Gastroesophageal sphincter (tissue), 4 donors: ENCODE measurements at places on chromosomes 5 and 9.

DNA sequence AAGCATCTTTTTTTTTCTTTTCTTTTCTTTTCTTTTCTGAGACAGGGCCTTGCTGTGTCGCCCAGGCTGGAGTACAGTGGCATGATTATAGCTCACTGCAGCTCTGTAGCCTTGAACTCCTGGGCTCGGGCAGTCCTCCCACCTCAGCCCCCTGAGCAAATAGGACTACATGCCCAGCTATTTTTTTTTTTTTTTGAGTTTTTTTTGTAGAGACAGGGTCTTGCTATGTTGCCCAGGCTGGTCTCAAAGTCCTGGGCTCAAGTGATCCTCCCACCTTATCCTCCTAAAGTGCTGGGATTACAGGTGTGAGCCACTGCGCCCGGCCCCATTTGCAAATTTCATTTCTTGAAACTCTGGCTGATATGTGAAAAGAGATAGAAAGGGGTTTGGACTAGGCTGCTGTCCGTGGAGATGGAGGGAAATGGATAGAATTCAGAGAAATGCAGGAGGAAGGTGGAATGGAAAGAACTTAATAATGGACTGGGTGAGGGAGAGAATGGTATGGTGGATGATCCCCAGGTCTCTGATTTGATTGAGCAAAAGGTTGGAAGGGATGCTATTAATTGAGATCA lies 32.9 kb downstream of the TNFAIP8 start:
- peak overlapping the region; percentile 69 for H3K27ac ChIP-seq
- no peaks in the 10 kb centered on the region for H3K27me3 ChIP-seq
- H3K36me3 ChIP-seq, result no peaks in the 10 kb centered on the region
- H3K4me1 ChIP-seq, result peaks cover 14% of the 10 kb centered on the region

GRCh38 chr5:33235304-33235703 lies 205.5 kb upstream of the TARS1 start:
- no peaks in the 10 kb centered on the region for H3K4me1 ChIP-seq
- H3K27ac ChIP-seq, result no peak overlapping the region
- no peaks in the 10 kb centered on the region for H3K36me3 ChIP-seq
- no peak for ATAC-seq

DNA sequence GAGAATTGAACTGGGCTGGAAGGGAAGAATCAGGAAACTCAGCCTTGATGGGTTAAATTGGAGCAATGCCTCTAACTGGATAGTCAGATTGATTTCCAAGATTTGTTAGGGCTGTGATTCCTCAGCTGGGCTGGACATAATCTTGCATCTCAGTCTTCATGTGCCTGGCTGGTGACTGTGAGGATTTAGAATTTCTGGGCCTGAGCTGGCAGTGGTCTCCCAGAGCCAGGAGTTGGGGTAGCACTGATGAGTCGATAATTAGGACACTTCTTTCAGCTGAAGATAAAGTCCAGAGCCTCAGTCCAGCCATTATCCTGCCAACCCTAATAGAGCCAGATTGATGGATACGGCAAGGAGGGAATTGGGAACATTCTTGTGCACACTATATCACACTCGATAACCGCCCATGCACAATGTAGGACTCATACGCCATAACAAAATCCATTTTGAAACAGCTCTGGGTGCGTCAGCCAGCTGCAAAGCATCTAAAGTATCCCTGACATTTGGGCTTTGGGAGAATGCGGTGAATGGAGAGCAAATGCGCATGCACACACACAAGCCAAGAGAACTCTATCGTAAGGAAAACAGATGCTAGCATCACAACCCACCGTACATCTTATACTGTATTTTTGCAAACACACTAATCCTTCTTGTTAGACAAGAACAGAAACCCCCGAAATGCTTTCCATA lies 405.1 kb upstream of the KLF4 start:
- H3K27ac ChIP-seq, result peak overlapping the region; percentile 72
- H3K27me3 ChIP-seq, result no peaks in the 10 kb centered on the region
- H3K4me1 ChIP-seq, result peaks cover 6% of the 10 kb centered on the region
- peak; percentile 89 for ATAC-seq
- H3K36me3 ChIP-seq, result no peaks in the 10 kb centered on the region

DNA sequence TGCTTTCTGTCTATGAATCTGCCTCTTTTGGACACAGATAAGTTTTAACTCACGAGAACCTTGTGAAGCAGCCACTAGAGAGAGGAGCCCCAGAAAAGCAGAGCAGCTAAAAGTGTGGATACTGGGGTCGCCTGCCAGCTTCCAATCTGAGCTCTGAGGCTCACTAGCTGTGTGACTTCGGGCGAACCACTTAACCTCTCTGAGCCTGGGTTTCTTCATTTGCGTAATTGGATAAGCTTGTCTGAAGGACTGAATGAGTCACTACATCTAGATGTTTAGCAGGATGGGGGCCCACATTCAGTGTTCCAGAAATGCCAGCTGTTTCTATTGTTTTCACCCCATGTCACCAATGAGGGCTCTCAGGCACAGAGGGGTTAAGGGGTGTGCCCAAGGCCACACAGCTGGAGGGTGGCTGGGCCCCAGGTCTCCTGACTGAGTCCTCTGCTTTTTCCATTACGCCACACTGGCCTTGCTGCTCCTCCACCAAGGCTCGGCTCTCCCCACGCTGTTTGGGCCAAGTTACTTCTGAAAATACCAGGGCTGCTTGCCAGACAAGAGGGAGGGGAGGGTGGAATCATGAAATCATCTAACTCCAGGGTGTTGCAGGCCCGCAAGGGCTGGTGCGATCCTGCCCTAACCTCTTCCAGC lies 36.2 kb downstream of the SH3PXD2B start:
- no peaks in the 10 kb centered on the region for H3K27me3 ChIP-seq
- ATAC-seq, result peak; percentile 89
- peak overlapping the region; percentile 92 for H3K27ac ChIP-seq
- no peak overlapping the region for H3K4me3 ChIP-seq

- H3K27me3 ChIP-seq, result peaks cover 28% of the 10 kb centered on the region
- no peaks in the 10 kb centered on the region for H3K36me3 ChIP-seq
- H3K27ac ChIP-seq, result no peak overlapping the region
- ATAC-seq, result no peak
- H3K4me1 ChIP-seq, result peaks cover 5% of the 10 kb centered on the region
These were observed 4.6 kb downstream of the SEMA6A start for GRCh38 chr5:116569999-116570398.

- H3K36me3 ChIP-seq, result no peaks in the 10 kb centered on the region
- peak within 1 kb of the TSS; percentile 73 for H3K27ac ChIP-seq
- no peak within 1 kb of the TSS for H3K4me3 ChIP-seq
- ATAC-seq, result peak; percentile 37
- H3K27me3 ChIP-seq, result no peaks in the 10 kb centered on the region
These were observed at the start of gene FYB1 for GRCh38 chr5:39219437-39219836. Gene FYB1 (minus strand): TSS chr5:39219563. CDS start chr5:39202960, 16,603 bp downstream.

DNA sequence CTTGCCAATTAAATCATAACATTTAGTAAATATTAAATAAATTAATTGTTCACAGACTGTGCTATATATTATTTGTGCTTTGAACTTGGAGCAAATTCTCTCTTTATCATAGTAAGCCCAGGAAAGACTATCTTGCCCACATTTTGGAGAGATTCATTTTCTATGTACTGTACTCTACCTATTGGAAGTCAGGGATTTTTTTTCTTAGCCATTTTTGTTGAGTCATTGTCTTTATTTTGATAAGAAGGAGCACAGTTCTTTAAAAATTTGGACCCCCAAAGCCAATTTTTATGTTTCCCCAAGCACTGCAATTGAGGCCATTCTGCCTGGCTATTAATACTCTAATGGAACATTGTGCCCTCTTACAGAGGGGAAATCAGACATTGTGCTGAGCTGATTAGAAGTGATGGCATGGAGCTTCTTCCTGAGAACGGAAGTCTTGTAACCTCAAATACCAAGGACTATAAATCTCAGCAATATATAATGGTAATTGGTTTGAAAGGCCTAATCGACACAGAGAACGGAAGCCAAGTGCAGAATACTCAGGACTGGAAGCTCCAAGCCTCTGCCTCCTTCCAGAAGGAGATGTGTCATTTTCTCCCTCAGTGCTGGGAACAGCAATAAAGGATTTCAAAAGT lies 188.8 kb upstream of the PAPPA start:
- no peak overlapping the region for H3K4me3 ChIP-seq

DNA sequence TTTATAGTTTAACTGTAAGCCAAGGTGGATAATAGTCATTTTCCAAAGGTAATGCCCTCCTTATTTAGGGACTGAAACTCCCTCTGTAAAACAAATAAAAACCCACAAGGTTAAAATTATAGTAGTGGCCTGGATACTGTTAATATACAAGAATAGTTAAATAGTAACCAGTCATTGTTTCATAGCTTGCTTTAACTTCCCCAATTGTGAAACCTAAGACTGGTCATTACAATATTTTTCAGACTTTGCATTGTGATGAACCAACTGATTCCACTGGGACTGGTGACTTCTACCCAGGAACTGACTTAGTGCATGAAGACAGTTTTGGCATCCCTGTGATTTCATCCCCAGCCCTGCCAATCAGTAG lies 162.6 kb downstream of the SMC2 start:
- H3K36me3 ChIP-seq, result no peaks in the 10 kb centered on the region
- H3K4me1 ChIP-seq, result no peaks in the 10 kb centered on the region
- no peak overlapping the region for H3K27ac ChIP-seq
- no peaks in the 10 kb centered on the region for H3K27me3 ChIP-seq

DNA sequence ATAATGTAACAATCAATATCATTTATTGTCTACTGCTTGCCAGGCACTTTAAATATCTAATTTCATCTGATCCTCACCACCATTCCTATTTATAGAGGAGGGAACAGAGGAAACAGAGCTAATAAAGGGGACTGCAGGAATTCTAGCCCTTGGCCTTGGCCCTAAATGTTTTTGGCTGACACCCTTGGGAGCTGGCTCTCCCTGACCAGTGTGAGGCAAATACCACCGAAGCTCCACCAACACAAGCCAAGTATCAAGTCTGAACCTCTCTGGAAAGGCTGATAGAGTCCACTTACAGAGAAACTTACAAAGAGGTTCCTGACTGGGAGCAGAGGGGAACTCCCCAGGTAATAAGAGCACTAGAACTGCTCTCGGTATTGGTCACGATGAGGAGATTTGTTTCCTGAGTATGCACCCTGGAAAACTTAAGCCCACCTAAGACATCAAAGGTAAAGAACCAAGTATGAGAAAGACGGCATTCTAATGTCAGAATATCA lies 243.1 kb upstream of the PANK3 start:
- no peaks in the 10 kb centered on the region for H3K4me1 ChIP-seq
- no peaks in the 10 kb centered on the region for H3K36me3 ChIP-seq
- ATAC-seq, result no peak
- H3K27ac ChIP-seq, result no peak overlapping the region
- no peak overlapping the region for H3K4me3 ChIP-seq

GRCh38 chr9:2481216-2481615 lies 140.4 kb upstream of the VLDLR start:
- no peak for ATAC-seq
- H3K4me3 ChIP-seq, result no peak overlapping the region
- H3K36me3 ChIP-seq, result no peaks in the 10 kb centered on the region
- no peaks in the 10 kb centered on the region for H3K4me1 ChIP-seq
- no peak overlapping the region for H3K27ac ChIP-seq

DNA sequence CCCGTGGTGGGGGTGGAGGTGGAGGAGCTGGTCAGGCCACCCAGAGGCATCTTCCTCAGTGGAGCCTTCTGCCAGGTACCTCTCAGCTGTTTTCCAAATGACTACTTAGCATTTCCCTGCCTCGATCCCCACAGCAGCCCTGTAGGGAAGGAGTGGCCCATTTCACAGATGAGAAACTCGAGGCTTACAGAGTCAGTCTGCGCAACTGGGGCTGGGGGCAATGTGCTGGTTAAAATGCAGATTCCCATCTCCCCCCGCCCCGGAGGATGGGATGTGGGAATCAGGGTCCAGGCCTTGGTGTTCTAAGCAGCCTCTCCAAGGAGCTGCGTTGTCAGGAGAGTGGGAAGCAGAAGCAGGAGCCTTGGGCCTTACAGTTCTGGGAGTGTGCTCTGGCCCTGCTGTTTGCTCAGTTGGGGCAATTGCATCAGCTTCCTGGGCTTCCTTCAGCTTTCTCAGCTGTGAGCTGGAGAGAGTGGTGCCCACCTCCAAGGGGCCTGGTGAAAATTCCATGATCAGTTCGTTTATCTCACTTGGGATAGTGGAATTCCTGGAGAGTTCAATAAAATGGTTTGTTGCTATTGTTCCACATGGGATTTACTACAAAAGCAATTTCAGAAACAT lies 19.4 kb downstream of the ERGIC1 start:
- peaks cover 47% of the 10 kb centered on the region for H3K4me1 ChIP-seq
- H3K4me3 ChIP-seq, result no peak overlapping the region
- peak overlapping the region; percentile 94 for H3K27ac ChIP-seq
- no peaks in the 10 kb centered on the region for H3K27me3 ChIP-seq
- no peaks in the 10 kb centered on the region for H3K36me3 ChIP-seq

- H3K4me3 ChIP-seq, result no peak overlapping the region
- no peaks in the 10 kb centered on the region for H3K36me3 ChIP-seq
- H3K27me3 ChIP-seq, result no peaks in the 10 kb centered on the region
These were observed 125.6 kb upstream of the RPS23 start for GRCh38 chr5:82403724-82404123.

DNA sequence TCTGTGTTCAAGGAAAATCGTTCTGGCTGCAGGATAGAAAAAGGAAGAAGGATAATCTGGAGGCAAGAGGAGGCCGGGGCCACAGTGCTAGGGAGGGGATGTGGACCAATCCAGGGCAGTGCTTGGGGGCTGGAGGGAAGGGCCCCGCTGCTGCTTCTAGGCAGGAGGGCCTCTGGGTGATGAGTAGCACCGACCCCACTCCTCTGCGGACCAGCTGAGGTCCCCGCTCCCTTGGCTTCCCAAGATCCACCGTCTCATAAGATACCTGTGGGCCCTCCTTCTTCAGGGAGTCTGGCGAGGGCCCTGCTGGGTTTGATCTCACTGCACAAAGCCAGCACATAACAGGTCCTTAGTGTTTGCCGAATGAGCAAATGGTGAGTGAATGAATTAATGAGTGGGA lies 93.5 kb upstream of the MVB12B start:
- no peak overlapping the region for H3K27ac ChIP-seq
- H3K27me3 ChIP-seq, result peaks cover 5% of the 10 kb centered on the region
- H3K36me3 ChIP-seq, result no peaks in the 10 kb centered on the region
- H3K4me1 ChIP-seq, result peaks cover 4% of the 10 kb centered on the region
- H3K4me3 ChIP-seq, result no peak overlapping the region

GRCh38 chr9:34321451-34321850 lies 7.6 kb downstream of the KIF24 start:
- no peaks in the 10 kb centered on the region for H3K4me1 ChIP-seq
- ATAC-seq, result no peak
- H3K27ac ChIP-seq, result no peak overlapping the region
- H3K4me3 ChIP-seq, result no peak overlapping the region

GRCh38 chr5:135110785-135111596 lies 77.0 kb upstream of the PITX1 start:
- H3K27me3 ChIP-seq, result no peaks in the 10 kb centered on the region
- no peak overlapping the region for H3K27ac ChIP-seq
- ATAC-seq, result no peak

- H3K27me3 ChIP-seq, result no peaks in the 10 kb centered on the region
- no peaks in the 10 kb centered on the region for H3K4me1 ChIP-seq
- H3K27ac ChIP-seq, result no peak overlapping the region
- no peak overlapping the region for H3K4me3 ChIP-seq
- ATAC-seq, result no peak
These were observed 20.8 kb downstream of the IFNB1 start for GRCh38 chr9:21056931-21057330.

- H3K4me3 ChIP-seq, result no peak overlapping the region
- no peak for ATAC-seq
- no peak overlapping the region for H3K27ac ChIP-seq
- H3K36me3 ChIP-seq, result no peaks in the 10 kb centered on the region
These were observed 40.1 kb downstream of the TRPM6 start for GRCh38 chr9:74847478-74848152.
